Fibroblast of the aortic adventitia (primary cell): ENCODE measurements at places on chromosomes 7 and 10. TPM values are rescaled to one million over a fixed set of nuclear protein-coding genes. Genes with fewer than 3 reads are reported as not detected.

The GATA3 gene
- not detected in 2 replicates for total RNA-seq

The GET4 gene
- 13.5 and 14.2 TPM in 2 replicates for total RNA-seq

The C7orf33 gene
- total RNA-seq = not detected in 2 replicates

The DPYSL4 gene
- total RNA-seq = 0.18 and 4.2 TPM in 2 replicates

The GHRHR gene
- not detected in 2 replicates for total RNA-seq

The ANKRD7 gene
- total RNA-seq = 1.4 and 3.9 TPM in 2 replicates

The ANKRD22 gene
- total RNA-seq = 0.09 and 0.33 TPM in 2 replicates

The CTAGE8 gene
- total RNA-seq = 6.2 TPM in 1 of 2 replicates, not detected in the other

The CYP26C1 gene
- 0.09 TPM in 1 of 2 replicates, not detected in the other for total RNA-seq

The ZNF783 gene
- total RNA-seq = 9.1 and 12.7 TPM in 2 replicates

The PRLHR gene
- total RNA-seq = not detected in 2 replicates

The EGR2 gene
- 0.90 TPM in 1 of 2 replicates, not detected in the other for total RNA-seq

The PON1 gene
- total RNA-seq = not detected in 2 replicates

The LRRC17 gene
- 95.6 and 131 TPM in 2 replicates for total RNA-seq

The CRHR2 gene
- not detected in 2 replicates for total RNA-seq

The OPN1SW gene
- total RNA-seq = not detected in 2 replicates

The SPDYE16 gene
- 0.09 and 0.33 TPM in 2 replicates for total RNA-seq

The OR2A12 gene
- total RNA-seq = not detected in 2 replicates

The WDR86 gene
- total RNA-seq = 0.45 and 17.7 TPM in 2 replicates

The EMX2 gene
- total RNA-seq = 0.18 and 1.1 TPM in 2 replicates

The GARIN1A gene
- 1.2 and 3.1 TPM in 2 replicates for total RNA-seq

The MOGAT3 gene
- total RNA-seq = not detected in 2 replicates

The TMEM270 gene
- not detected in 2 replicates for total RNA-seq

The NOS3 gene
- total RNA-seq = 0.36 and 4.6 TPM in 2 replicates

The LIPJ gene
- 0.09 TPM in 1 of 2 replicates, not detected in the other for total RNA-seq

The YWHAG gene
- total RNA-seq = 112 and 115 TPM in 2 replicates

The VIM gene
- total RNA-seq = 10,091 and 12,680 TPM in 2 replicates

The NRG3 gene
- not detected in 2 replicates for total RNA-seq

The OR6V1 gene
- not detected in 2 replicates for total RNA-seq

The ITGA8 gene
- total RNA-seq = 2.6 and 38.5 TPM in 2 replicates

The ASB10 gene
- total RNA-seq = not detected in 2 replicates

The DOCK4 gene
- 7.6 and 25.9 TPM in 2 replicates for total RNA-seq

The RBP3 gene
- not detected in 2 replicates for total RNA-seq

The PRSS58 gene
- not detected in 2 replicates for total RNA-seq

The C7orf25 gene
- total RNA-seq = 10.8 and 11.3 TPM in 2 replicates

The SCART1 gene
- 1.6 and 13.5 TPM in 2 replicates for total RNA-seq
